ENCODE measurements at places on chromosomes 4 and X.

GRCh38 chr4:18608908-18609533 is 587.5 kb upstream of the LCORL start:
- DNase-seq = no peak

DNA sequence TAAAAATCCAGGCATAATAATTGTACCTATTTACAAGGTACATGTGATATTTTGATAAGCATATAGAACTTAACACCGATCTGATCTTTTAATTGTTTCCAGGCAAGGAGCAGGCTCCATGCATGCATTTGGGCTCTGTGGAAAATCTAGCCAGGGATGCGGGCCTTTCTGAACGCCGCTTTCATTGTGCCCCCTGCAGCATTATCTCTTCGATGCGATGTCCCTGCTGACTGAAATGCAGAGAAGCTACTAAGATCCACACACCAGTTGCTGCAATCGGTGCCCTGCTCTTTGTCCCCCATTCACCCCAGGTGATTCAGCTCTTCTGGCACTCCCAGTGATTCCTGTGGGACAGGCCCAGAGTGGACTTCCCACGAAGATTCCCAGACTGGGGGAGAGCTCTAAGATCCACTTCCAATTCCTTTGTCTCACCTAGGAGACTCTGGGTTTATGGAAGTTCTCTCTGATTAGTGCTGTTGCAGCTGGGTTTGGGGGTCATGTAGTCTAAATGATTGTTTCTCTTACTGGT is 254.3 kb upstream of the AGA start:
- DNase-seq = peak; percentile 45

- DNase-seq = no peak
Observed at GRCh38 chr4:140556372-140557085, 12.2 kb downstream of the UCP1 start.

DNA sequence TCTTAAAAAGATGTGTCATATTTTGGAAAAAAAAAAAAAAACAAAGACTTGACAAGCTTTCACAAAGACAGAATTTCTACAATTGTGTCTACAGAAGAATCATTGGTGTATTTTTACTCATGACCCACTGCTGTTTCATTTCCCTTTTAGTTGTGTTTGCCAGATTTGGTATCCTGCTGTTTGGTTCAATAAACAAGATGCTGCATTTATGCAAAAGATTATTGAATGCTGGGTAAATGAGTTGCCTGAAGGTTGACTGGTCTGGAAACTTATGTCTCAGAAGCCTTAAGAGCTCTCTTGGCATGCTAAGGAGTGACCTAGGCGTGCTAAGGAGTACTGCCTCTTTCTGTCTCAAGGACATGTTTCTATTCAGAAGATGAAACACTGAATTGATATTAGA is 64.9 kb upstream of the NPY2R start:
- DNase-seq = no peak

GRCh38 chr4:187565416-187565815 is 430.2 kb upstream of the ZFP42 start:
- no peak for DNase-seq

DNA sequence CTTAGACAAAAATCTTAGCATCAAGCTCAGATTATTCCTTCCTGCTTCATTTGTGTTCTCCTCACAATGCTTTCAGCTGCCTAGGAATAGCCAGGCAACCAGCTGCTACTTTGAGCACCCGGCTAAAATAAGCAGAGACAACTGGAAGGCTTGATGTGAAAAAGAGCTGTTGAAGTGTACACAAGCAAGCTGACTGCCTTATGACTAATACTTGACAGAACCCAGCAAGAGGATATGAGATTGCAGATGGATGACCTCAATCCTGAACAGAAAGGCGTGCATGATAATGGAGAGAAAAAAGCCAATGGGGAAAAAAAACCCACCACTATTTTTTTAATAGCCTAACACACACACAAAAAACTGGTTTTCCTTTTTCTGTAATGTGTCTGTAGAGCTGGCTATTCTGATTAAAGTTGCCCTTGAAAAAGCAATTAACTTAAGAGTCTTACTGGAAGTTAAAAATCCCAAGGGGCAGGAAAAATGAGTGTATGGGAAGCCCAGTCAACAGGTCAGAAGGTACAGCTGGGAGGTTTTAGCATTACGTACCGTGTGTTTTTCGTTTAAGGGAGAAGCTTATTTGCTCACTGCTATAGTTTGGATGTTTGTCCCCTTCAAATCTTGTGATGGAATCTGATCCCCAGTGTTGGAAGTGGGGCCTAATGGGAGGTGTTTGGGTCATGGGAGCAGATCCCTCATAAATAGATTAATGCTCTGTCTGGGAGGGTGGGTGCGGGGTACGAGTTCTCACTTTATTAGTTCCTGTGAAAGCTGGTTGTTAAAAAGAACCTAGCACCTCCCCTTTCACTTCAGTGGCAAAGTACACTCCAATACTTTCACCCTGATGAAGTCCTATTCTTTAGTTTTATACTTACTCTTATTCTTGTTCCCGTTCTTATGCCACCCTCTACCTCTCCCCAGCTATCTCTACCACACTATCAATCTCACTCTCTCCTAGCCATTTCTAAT is 37.1 kb upstream of the HERC6 start:
- no peak for DNase-seq

DNA sequence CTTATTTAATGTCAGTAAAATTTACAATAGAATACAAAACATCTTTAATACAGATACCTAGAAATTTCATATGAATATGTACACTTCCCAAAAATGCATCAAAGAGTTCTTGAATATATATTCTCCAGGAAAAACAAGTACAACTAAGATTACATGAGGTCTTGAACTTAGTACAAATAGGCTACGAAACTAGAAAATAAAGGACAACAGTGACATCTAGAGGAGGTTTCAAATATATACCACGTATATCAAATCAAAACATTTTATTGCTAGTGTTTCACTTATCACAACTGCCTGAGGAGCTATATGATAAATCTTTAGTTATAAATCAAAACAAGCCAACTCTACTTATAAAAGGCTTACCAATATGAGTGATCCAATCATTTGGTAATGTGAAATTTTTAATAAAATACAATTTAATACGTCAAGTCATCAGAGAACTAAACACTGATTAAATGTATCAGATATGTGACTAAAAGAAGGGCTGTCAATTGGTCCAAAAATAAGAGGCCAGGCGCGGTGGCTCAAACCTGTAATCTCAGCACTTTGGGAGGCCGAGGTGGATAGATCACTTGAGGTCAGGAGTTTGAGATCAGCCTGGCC is 36.6 kb downstream of the ANAPC10 start:
- DNase-seq = no peak

GRCh38 chr4:153555730-153556434 is 89.7 kb downstream of the TMEM131L start:
- DNase-seq = no peak

- no peak for DNase-seq
Observed at GRCh38 chrX:106987488-106987887, 12.5 kb downstream of the MORC4 start.

- DNase-seq = no peak
Observed at GRCh38 chr4:155673453-155673979, 6.9 kb downstream of the GUCY1A1 start.

GRCh38 chr4:102871772-102872171 is 3.0 kb downstream of the CISD2 start:
- no peak for DNase-seq
